LNCaP clone FGC (cell line): ENCODE measurements at places on chromosomes 16 and 17.

DNA sequence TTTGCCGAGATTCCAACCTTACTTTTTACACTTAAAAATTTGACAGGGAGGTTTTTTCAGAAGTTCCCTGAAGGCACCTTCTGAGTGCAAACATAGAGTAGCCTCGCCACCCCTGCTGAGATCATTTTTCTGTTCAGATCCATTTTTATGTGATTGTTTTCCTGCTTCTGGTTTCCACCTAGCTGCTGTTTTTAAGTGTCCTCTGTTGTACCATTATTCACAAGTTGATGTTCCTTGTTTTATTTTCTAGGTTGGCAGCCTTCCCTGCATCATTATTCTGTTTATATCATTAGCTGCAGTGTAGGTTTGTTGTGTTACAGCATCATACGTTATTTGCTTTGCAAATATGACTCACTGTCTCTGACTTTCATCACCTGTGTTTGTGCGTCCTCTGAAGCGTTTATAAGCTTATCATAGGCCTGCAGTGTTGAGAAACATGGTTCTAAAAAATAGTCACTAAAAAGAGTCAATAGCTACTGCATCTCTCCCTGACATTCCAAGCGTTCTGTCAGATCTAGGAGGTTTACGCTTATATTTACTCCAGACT is 116.9 kb upstream of the CLEC3A start:
- peak; percentile 72 for DNase-seq

GRCh38 chr16:89693931-89694783 is 7.3 kb downstream of the SPATA2L start:
- DNase-seq = no peak

DNA sequence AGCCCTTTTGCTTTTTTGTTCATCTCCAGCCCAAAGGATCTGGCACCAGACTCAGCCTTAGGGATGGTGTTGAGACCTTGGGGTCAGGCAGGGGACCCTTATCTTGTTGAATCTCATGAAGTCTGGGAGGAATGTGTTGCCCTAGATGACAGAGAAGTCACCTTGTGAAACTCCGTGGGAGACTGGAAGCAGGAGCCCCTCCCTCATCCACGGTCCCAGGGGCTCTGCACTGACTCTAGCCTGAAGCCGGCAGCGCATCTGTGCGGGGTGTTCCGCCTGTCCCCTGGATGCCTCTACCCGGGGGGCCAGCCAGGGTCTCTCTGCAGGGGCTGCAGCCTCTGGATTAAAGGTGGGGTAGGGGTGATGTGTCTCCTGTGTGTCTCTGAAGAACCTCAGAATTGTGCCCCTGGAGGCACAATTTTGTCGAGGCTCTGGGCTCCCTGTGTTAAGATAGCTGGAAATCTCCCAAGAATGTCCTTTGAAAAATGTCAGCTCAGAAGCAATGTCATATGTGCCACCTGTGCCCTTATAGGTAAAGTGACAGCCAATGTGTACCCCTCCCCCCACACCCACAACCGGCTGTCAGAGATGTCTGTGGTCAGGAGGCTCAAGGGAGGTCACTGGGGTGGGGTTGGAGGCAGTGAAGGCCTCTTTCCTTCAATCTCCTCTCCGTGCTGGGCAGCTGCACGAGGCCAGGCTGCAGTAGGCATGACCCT is 32.1 kb upstream of the CDC42EP4 start:
- no peak for DNase-seq

DNA sequence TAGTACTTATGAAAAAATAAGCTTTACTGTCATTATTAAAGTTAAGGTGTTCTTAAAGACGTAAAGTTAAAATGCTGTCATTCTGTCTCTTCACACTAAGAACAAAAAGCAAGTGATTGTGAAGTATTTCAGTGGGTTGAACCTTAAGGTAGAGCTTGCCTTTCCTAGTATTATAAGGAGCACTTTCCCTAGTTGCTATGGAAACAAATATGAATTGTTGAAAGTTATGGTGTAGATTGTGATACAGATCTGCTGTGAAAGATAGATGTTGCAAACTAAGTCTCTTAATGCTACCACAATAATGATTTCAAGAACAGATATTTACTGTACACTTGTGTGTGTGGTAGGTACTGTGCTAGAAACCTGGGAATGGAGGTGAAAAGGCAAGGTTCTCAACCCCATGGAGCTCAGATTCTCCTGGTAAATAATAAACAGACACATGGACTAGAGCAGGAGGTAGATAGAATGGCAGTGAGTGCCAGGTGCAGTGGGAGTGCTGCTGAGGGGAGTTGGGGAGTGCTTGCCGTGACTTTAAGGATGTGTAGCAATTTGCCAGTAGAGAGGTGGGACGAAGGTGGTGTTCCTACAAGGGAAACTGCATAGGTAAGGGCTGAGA is 34.7 kb downstream of the MRTFB start:
- DNase-seq = no peak

DNA sequence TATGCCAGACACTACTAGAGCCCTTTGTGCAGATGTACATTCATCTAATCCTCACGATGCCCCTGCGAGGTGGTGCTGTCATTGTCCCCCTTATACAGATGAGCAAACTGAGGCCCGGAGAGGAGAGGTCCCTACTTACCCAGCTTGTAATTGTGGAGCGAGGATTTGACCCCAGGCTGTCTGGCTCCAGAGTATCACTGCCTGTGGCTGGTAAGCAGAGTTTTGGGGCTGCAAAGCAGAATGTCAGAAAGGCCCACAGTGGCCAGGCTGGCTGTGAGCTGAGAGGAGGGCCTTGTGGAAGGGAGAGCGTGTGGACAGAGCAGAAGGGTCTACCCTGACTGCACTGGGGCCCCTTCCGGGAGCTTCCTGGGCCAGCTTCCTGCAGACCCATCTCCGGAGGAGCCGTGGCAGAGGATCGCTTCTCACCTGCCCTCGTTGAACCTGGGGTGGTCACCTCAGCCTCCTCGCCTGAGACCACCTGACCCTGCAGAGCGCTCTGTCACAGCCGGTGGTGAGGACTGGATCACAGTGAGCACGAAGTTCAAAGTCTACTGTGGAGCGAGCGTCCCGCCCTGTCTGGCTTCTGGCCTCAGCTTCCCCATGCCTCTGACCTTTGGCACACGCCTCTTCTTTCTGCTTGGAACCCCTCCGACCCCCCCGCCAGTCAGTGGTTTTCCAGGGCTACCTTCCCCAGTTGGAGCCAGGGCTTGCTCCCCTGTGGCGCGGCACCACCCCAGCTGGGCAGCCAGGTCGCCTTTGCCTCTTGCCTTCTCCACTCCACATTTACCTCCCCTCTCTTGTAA is 12.1 kb downstream of the CMIP start:
- DNase-seq = no peak

GRCh38 chr17:63515426-63515825 is 7.7 kb upstream of the KCNH6 start:
- no peak for DNase-seq

GRCh38 chr17:72715906-72716572 is 376.4 kb downstream of the SLC39A11 start:
- no peak for DNase-seq

GRCh38 chr16:23959752-23960072 is 123.9 kb downstream of the PRKCB start:
- DNase-seq = no peak

DNA sequence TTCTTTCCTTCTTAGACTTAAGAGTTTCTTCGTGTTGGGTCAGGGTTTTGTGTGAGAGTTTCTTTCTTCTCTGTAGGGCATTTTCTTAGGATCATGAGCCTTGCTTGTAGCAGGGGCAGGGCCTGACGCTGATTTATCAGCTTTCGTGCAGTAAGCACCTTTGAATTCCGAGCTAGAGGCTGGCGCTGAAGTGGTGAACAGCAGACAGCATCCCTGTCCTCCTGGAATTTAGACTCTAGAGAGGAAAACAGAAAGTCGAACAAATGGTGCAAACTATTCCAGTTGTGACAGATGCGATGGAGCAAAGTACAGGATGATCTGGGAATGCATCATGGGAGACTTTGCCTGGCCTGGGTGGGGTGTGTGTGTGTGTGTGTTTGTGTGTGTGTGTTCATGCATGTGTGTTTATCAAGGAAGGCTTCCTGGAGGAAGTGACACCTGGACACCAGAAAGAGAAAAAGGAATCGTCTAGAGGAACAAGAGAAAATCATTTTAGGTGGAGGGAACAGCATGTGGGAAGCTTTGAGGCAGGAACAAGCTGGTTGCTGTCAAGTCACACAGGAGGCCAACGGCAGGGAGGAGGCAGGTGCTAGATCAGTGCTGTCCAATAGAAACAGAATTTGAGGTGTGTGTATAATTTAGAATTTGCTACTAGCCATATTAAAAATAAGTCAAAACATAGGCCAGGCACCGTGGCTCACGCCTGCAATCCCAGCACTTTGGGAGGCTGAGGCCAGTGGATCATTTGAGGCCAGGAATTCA is 60.2 kb downstream of the WWP2 start:
- no peak for DNase-seq

DNA sequence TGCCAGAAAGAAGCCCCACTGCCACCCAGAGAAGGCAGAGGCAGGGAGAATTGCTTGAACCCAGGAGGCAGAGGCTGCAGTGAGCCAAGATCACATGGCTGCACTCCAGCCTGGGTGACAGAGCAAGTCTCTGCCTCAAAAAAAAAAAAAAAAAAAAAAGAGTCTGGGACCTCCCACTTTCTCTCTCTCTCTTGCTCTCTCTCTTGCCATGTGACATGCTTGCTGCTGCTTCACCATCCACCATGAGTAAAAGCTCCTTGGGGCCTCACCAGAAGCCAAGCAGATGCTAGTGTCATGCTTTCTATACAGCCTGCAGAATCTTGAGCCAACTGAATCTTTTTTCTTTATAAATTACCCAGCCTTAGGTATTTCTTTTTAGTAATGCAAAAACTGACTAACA is 21.5 kb upstream of the SRSF1 start:
- DNase-seq = no peak

DNA sequence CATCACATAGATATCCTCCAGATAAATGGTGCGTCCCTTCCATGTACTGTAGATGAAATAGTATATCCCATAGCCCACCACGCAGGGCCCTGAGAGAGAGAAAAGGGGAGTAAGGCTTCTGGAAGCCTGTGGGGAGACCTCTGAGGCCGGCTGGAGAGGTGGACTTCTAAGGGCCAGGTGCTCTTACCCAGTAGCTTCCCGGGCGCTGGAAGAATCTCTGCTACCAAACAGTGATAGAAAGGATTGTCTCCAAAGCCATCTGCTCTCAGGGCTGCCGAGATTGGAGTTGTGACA is 718 bp downstream of the SAT2 start:
- no peak for DNase-seq

GRCh38 chr16:15606518-15607220 is 36.3 kb downstream of the MARF1 start:
- DNase-seq = no peak

- DNase-seq = no peak
Observed at GRCh38 chr16:19410435-19411171, 7.1 kb upstream of the TMC5 start.

- no peak for DNase-seq
Observed at GRCh38 chr16:1194665-1195392, 30.2 kb downstream of the TPSG1 start.

GRCh38 chr16:74034862-74035261 is 261.8 kb upstream of the PSMD7 start:
- DNase-seq = no peak

DNA sequence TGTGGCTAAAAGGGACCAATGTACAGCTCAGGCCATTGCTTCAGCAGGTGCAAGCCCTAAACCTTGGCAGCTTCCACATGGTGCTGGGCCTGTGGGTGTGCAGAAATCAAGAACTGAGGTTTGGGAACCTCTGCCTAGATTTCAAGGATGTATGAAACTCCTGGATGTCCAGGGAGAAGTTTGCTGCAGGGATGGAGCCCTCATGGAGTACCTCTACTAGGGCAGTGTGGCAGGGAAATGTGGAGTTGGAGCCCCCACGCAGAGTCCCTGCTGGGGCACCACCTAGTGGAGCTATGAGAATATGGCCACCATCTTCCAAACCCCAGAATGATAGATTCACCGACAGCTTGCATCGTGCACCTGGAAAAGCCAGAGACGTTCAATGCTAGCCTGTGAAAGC is 13.0 kb downstream of the EFCAB5 start:
- no peak for DNase-seq

DNA sequence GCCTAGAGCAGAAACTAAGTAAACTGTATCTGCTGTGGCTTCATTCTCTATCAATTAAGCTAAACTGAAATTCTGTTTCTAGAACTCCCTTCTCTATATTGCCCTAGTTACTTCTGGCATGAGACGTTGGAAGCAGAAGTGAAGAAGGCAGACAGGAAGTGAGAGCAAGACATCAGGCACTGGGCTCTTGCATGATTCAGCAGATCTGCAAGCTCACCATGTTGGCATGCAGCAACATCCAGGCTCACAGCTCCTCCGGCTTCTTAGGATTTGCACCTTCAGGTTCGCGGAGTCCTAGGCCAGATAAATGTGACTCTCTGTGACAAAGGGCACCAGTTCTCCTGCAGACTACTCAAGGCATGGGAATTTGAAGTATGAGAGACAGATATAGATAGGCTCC is 148.3 kb downstream of the CDH8 start:
- DNase-seq = no peak

GRCh38 chr17:3911271-3912053 is 4.8 kb downstream of the P2RX1 start:
- no peak for DNase-seq

GRCh38 chr16:80896776-80897175 is 92.4 kb upstream of the CDYL2 start:
- DNase-seq = no peak

DNA sequence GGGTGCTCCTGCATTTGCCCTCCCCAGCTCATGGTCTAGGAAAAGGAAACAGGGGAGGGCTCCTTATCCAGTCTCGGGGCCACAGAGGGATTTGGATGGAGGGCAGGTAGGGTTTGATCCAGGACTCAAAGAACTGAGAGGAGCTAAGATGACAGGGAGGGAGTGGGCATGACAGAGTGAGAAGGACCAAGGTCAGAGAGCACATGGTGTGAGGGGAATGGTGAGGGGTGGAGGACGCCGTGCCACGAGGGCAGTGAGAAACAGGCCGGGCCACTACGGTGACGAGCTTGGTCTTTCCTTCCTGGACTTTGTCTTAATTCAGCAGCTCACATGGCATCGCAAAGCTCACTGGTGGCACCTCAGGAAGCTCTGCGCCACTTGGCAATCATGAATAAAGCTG is 35.2 kb downstream of the IRF8 start:
- DNase-seq = no peak
